ENCODE measurements at places on chromosomes 1 and 21.

GRCh38 chr1:78222960-78223358, 177.2 kb downstream of the GIPC2 start:
- no peak for DNase-seq

- DNase-seq = no peak
Observed at GRCh38 chr1:205938682-205939081, 4.6 kb downstream of the SLC26A9 start.

DNA sequence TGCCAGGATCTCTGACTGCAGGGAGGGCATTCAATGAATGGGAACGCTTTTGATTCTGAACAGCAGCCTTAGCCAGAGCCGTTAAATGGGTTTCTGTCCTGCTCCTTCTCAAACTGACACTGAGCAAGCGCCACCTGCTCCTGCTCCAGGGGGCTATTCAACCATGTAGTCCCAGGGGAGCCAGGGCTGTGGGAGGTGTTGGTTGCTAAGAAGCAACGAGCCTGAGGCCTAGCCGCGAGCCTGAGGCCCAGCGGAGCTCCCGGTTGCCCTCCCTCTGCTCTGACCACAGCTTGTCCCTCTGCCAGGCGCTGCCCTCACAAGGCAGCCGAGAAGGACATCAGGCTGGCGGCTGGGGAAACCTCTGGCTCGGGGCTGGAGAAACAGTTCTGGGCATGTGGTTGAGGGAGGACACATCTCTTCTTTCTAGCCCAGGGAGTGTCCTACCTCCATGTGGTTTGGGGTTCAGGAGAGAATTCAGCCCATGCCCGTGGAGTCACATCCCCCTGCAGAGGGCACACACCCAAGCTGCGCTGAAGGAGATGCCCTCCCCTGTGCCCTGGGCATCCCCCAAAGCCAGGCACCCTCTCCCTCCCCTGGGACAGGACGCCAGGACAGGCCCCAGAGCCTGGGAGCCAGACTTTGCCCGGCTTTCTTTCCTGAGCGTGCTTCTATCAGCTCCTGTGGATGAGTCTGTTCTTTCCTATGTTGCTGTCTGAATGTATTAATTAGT, 18.0 kb downstream of the PCP4 start:
- no peak for DNase-seq

DNA sequence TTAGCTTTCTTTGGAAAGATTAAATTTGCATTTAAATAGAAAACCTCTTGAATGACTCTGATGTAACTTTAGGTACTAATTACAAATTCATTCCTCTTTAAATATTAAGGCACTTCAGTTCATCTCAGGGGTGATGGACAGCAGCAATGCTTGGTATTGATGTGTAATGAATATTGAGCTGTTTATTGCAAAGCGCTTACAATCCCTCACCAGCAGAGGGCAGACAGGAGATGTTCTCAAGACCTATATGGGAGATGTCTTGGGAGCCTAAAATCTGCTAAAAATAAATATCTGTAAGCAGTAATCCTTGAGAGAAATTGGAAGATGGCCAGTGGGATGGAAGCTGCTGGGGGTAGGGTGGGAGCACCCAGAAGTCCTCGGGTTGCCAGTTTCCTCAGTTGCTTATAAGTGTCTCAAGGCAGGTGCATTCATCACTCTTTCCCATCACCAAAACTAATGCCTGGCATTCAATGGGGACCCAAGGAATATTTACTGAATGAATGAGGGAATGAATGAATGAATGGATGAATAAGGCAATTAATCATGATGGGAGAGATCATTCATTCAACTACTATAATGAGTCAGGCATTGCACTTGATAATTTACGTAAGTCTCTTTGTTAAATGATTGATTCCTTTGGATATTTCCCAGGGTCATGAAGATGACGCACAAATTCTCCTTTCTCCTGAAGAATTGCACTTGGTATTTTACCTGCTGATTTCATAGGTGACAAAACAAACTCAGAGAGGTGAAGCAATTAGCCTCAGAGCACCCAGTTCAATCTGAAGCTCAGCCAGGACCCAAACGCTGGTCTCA, 2.3 kb downstream of the KLHDC8A start:
- peak; percentile 45 for DNase-seq

DNA sequence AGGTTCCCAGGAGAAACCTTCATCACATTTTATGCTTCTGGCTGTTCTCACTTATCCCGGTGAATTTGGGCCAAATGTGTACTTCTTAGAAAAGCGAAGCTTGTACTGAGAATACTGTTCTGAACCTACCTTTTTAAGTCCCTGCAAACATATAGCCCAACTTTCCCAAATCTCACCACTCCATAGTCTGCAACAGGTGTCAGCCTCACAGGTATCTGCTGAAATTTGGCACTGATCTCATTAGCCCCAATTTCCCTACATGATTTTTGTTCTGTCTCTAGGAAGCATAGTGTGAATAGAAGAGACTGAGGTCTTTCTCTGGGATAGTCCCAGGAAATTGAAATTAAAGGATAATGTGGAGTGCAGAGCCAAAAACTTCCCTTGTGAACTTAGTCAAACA, 11.5 kb downstream of the RIT1 start:
- DNase-seq = no peak

DNA sequence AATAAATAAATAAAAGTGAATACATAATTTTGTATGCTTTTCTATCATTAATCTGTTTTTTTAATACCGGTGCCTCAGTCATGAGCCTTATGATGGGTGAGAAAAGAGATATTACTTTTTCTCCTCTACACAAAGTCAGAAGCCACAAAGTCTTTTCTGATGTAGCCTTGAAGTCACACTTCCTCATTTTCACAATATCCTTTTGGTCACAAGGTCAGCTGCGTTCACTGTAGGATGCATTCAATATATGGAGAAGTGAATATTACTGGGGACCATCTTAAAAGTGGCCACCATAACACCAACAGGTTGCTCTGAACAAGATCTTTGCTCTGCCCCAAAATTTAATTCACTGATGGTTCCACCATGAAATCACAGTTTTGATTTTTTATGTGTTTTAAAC, 83.3 kb upstream of the TNR start:
- DNase-seq = no peak

DNA sequence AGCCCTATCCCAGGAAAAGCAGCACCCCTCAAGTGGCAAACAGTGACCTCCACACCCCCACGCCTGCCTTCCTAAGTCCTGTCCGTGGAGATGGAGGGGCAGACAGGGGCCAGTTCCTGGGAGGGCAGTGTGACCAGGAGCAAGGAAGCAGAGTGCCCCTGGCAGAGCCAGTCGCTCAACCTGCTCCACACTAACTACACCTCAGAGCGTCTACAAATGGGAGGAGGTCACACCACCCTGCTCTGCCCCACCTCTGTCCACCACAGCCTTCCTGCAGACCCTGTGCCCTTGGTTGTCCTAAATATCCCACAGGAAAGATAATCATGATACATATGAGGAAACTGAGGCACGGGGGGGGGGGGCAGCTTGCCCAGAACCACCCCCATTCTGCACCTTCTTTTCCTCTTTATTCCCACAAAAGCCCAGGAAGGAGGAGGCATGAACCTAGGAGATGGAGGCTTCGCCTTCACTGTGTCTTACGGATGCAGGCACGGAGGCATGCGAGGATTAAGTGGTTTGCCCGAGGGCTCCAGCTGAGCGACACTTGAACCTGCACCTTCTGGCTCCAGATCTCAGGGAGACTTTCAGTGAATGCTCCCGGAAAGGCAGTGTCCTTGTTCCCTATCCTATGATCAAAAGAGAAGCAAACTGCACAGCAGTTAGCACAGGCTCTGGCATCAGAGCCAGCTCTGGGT, 42.7 kb upstream of the SELENON start:
- DNase-seq = no peak

- DNase-seq = no peak
Observed at GRCh38 chr1:155016231-155016831, 13.7 kb downstream of the ZBTB7B start.

DNA sequence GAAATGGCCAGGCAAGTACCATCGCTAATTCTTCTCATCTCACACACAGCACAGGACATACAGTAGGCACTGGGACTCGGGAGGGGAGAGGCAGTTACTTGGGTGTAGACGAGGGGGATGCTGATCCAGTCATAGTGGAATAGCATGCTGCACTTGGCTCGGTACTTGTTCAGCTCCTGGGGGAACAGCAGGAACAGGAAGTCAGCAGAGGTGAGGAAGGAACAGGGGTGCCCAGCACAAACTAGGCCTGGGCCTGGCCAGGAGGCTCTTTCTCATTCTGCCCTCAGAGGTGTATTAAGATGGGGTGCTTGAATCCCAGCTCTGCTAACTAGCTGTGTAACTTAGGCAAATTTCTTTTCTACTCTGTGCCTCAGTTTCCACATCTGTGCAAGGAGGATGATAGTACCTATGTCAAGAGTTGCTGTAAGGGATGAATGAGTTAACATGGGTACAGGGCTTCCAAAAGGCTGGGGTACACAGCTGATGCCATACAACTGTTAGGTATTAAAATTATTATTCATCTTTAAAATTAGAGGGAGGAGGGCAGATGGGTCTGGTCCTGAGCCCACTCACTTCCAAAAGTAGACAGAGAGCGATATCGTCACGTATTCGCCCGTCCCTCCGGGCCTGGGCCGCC, 2.4 kb downstream of the BEST4 start:
- DNase-seq = no peak

DNA sequence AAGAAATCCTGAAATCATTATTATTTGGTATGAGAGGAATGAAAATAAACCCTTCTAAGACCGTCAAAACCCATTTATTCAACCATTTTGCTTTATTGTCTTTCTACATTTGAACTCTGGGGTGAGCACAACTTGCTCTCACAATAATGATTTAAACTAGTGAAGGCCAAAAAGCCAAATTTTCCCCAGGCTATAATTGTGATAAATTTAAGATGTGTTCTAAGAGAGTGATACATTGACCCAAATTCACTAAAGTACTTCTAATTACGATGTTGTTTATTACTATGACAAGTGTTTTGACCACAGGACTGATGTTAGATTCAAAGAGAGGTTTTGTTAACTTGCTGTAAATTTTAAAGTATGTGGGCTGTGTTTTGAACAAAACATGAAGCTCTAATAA, 670.9 kb upstream of the NR5A2 start:
- DNase-seq = no peak

DNA sequence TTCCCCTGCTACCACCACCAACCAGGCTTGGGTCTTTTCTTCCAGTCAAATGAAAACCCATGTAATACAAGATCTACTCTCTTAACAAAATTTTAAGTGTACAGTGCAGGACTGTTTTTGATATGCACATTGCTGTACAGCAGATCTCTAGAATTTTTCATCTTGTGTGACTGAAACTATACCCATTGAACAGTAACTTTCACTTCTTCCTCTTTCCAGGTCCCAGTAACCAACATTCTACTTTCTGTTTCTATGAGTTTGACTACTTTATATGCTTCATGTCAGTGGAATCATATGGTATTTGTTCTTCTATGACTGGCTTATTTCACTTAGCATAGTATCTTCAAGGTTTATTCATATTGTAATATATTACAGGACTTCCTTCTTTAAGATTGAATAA, 45.3 kb upstream of the PLPPR4 start:
- DNase-seq = no peak

- DNase-seq = no peak
Observed at GRCh38 chr1:25958465-25958864, 39.4 kb downstream of the PAFAH2 start.

DNA sequence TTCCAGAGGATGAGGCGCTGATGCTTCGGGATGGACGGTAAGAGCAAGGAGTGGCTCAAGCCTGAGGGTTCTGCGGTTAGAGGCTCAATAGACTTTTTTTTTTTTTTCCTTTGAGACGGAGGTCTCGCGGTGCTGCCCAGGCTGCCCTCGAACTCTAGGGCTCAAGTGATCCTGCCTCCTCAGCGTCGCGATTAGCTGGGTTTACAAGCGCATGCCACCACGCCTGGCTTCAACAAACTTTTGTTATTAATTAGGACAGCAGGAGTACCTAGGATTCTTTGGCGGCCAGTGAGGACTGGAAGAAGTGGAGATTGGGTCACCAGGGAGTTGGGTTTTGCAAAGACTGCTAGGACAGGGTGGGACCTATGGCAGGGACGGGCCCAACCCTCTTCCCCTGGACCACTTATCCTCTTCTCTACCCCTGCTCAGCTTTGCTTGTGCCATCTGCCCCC, 587 bp downstream of the SCNM1 start:
- DNase-seq = no peak

DNA sequence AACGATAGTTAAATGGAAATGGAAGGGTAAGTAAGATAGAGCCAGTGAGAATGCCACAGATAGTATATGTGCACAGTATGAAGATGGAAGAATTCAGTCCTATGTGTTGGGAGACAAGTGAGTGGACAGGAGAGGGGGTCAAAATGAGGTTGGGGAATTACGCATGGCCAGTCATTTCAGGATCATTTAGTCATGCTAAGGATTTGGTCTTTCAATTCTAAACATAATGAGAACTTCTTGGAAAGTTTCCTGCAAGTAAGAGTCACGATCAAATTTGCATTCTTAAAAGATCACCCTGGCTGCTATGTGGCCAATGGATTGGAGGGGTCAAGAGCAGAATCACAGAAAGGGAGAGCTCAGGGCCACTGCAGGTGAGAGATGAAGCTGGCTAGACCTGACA, 64.0 kb upstream of the KCNK2 start:
- no peak for DNase-seq

GRCh38 chr1:232521660-232522059, 108.3 kb downstream of the SIPA1L2 start:
- no peak for DNase-seq

DNA sequence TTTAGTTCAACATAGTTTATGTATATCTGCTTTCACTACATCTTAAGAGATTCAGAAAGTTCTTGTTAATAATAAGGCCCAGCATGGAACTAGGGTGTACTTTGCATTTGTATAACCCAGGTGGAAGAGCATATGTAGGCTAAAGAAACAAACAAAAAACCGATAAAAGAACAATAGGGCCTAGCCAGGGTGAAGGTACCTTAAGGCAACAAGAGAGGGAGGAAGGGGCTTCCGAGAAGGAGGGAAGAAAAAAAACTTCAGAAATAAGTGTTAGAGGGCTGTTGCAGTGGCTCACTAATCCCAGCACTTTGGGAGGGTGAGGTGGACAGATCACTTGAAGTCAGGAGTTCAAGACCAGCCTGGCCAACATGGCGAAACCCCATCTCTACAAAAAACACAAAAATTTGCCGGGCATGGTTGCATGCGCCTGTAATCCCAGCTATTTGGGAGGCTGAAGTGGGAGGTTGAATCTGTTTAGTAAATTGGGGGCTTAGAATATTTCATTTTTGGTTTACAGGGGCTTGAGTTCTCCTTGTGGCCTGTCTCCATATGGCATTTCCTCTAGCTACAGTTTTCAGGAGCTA, 4.7 kb upstream of the SPATA45 start:
- no peak for DNase-seq

- no peak for DNase-seq
Observed at GRCh38 chr21:37704751-37705150, 211.5 kb downstream of the KCNJ6 start.

DNA sequence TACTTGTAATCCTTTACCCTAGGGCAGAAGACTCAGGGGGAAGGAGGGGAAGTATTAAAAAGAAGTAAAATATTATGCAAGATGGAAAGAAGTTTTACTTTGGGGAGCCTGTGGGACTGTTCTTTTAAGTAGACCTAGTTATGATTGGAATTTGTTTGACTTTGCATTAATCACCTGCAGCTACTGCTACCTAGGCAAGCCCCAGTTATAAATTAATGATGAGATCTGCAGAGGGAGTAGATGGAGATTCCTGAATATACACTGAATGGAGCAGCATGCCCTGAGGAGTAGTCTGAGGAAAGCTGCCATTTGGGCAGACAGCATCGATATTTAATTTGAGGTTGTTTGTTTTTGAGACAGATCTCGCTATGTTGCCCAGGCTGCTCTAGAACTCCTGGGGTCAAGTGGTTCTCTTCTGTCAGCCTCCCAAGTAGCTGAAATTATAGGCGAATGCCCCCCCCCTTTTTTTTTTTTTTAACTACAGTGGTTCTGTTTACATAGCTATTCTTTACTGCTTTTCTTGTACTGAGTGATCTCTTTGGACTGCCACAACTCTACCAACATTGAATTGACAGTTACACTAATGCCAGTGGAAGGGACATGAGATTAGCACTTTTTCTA, 81.4 kb upstream of the SERTAD4 start:
- no peak for DNase-seq
